T-helper 2 cell (primary cell): ENCODE measurements at places on chromosomes 5 and 9.
A peak's percentile ranks its signal among the peaks of the same experiment; 100 is the strongest.

DNA sequence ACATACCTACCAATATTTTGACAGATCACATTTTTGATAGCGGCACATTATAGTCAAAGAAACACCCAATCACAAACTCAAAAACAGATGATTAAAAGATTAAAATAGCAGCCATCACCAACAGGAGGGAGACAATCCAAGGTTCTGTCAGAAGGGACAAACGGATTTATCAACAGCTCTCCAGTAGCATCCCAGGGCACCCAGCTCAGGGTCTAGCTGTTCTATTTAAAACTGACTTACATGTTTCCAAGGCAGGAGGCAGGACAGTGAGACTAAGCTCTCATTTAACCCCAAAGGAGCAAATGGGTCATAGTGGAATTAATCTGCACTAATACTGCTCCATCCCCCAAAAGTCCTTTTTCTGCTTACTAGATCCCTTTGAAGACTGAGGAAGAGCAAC, 3.2 kb downstream of the AGTPBP1 start:
- no peak for DNase-seq

DNA sequence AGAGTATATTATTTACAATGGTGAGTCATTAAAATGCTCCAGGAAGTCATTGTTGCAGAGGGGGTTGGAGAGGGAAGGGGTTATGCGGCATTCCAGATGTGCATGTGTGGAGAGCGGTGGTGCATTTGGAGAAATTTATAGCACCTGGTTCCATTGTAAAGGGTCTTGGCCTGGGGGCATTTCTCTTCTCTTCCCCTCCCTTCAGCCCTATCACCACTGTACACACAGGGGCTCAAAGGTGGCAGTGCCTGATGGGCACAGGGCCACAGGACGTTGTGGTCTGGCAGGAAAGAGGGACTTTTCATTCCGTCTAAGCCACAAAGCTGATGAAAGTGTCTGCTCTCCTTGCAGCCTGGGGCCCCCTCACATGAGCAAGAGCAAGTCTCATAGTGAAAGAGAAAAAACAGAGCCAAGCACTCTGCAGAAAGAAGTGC, 442.4 kb upstream of the ZNF462 start:
- DNase-seq: peak; percentile 46

DNA sequence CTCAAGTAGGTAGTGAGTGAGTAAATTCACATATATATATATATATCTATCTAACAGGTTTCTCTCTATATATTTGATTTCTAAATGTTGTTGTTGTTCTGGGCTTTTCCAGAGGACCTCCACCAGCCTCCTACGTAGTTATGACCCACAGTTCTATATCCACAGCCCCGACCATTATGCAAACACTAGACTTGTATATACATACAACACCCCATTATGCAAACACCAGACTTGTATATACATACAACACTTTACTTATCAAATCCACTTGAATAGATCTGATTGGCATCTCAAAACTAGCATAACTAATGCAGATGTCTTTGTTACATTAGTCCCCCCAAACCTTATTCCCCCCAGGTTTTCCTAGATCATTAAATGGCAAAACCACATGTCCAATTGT, 108.7 kb downstream of the JAKMIP2 start:
- DNase-seq: no peak

GRCh38 chr9:4237748-4238511, 61.9 kb downstream of the GLIS3 start:
- no peak for DNase-seq

DNA sequence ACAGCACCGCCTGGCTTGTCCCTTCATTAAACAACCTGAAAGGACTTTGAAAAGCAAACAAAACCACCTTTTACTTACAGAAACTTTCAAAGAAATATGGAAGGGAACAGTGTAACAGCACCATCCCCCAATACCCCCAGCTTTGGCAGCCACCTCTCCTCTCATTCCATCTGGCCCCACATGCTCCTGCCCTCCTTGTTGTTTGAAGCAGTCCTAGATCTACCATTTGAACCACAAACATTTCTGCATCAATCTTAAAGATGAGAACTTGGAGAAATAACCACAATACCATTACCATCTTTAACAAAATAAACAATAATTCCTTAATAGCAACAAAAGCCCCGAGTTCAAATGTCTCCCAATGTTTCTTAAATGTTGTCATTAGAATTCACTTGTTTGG, 17.8 kb upstream of the COL15A1 start:
- DNase-seq: no peak

DNA sequence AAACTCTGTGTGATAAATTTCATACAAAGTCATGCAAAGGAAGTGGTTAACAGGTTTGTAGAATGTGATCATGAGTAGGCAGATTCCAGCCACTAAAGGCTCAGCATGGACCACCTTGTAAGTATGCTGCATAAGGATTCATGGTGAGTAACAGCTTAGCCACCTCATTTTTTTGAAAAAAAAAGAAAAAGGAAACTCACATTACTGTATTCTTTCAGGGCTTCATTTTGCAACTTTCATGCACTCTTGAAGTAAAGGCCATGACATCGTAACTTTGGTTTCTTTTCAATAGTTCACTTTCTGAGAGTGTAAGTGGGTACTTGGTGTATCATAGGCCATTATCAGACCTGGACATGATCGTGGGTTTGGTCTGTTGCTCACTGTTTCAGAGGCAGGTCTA, 175.1 kb downstream of the PCSK1 start:
- no peak for DNase-seq

DNA sequence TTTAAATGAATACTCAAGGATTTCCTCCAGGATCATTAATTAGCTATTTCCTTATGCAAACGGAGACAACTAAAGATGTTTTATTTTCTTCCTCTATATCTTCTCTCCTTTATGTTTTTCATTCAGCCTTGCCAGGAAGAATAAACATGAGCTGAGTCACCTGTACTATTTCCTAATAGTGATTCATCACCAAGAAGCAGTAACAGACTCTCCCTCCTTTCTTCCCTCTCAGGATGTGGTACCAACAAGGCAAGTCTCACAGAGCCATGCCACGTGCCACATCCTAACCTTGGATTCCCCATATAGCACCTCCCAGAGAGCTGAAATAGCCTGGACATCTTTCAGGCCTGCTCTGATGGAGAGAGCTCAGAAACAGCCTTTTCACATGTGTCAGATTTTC, 758.6 kb upstream of the DMAC1 start:
- no peak for DNase-seq

- no peak for DNase-seq
Observed at GRCh38 chr5:59036274-59036961, 453.5 kb downstream of the RAB3C start.

GRCh38 chr9:11045589-11045988, 432.8 kb upstream of the PTPRD start:
- DNase-seq: no peak

- no peak for DNase-seq
Observed at GRCh38 chr5:159208514-159209437, 577 bp downstream of the RNF145 start.

- no peak for DNase-seq
Observed at GRCh38 chr5:139882961-139883539, 87.4 kb downstream of the PSD2 start.

DNA sequence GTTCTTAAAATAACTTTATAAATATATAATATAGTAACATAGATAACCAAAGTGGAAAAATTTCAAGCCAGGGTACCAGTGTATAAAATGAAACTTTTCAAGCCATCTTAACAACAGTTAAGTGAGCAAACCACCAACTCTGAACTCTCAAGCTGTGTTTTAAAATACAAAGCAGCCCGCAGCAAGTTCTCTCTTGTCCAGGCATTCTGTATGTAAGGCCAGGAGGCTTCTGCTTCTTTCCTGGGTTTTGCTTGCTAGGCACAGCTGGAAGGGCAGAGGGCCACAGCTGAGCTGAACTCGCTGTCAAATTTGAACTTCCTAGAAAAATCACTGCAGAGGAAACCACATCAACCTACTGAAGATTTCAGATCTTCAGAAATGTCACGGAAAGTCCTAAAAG, 6.8 kb upstream of the CTNNAL1 start:
- no peak for DNase-seq

- DNase-seq: no peak
Observed at GRCh38 chr5:107513337-107514085, 157.2 kb downstream of the EFNA5 start.

- DNase-seq: no peak
Observed at GRCh38 chr5:84816160-84816559, 431.5 kb upstream of the EDIL3 start.

- DNase-seq: no peak
Observed at GRCh38 chr5:31573494-31574142, 41.5 kb downstream of the C5orf22 start.

GRCh38 chr9:132742821-132743311, 72.6 kb downstream of the GTF3C4 start:
- DNase-seq: no peak

DNA sequence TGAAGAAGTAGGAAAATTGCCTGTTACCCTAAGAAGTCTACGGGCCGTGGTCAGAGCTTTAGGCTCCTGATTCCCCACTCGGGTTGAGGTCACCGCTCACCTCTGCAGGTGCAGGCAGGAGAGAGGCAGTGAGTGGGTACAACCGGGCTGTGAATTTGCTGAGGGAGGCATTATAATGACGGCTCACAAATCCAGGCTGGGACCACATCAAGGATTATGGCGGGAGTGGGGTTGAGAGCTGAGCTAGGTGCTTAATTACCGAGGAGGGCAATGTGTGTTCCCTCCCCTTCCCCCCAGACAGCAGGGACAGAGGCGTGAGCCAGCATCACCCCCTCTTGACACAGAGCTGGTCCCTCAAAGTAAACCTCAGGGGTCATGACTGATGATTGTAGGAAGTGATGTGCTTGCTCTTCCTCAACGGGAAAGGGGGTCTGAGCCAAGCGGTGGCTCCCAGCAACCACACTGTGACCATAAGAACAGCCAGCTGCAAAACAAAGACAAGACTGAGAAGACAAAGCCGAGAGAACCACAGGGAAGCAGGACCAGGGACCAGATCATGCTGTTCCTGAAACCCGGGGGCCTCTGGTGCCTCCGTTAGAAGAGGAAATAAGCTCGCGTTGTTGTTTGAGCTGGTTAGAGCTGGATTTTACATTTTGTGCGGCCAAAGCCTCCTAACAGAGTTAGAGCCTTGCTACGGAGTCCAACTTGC, 77.7 kb downstream of the OLFM1 start:
- DNase-seq: no peak
